Caki2 (cell line): ENCODE measurements at places on chromosomes 7 and 10. TPM values are rescaled to one million over a fixed set of nuclear protein-coding genes. Genes with fewer than 3 reads are reported as not detected.

GRCh38 chr10:71829171-71829570 is 21.9 kb downstream of the PSAP start:
- DNase-seq = no peak

- DNase-seq = no peak
Observed at GRCh38 chr7:66758950-66759628, 18.6 kb downstream of the RABGEF1 start.

GRCh38 chr7:28280516-28280915 is 99.9 kb upstream of the JAZF1 start:
- no peak for DNase-seq

GRCh38 chr10:132994185-132994796 is 51.9 kb upstream of the CFAP46 start:
- no peak for DNase-seq

DNA sequence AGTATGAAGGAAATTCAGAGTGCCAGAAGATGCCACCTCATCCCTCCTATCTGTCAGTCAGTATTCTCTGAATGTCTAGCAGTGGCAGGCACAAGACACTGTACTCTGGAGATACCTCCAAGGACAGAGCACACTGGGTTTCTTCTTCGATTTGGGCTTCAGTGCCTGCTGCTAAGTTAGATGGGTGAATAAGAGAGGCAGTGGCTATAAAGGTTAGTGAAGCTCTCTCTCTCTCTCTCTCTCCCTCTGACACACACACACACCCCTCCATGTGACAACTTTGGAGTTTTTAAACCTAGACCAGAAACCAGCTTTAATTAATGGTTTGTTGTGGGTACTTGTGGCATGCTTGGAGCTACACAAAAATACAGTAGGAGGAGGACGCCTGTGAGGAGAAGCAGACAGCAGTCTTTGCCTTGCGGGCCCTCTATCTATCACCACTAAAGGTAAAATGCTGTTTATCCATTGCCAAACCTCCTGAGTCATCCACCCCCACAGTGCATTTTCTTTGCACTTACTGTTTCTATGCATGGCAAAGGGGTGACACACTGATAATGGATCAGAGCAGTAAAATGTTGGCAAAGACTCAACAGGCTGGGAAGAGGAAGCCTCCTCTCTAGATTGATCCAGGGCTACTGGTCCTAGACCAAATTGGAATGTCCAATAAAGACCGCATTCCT is 102.5 kb downstream of the TRIL start:
- DNase-seq = peak; percentile 87

DNA sequence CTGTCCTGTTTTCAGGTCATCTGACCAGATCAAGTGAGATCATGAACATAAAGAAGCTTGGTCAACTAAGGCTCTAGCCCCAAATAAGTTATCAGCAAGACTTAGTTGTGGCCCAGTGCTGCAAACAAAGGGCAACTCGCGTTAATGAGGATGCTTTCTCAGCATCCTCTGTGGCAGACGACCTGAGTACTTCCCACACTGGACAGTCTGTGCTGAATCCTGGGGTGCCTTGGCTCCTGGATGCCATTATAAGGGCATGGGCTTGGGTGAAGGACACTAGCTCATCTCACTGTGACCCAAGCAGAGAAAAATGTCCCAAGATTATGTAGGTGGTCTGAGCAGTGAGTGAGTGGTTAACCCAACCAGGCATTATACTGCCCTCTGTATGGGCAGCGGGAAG is 13.9 kb downstream of the CPA5 start:
- DNase-seq = no peak

DNA sequence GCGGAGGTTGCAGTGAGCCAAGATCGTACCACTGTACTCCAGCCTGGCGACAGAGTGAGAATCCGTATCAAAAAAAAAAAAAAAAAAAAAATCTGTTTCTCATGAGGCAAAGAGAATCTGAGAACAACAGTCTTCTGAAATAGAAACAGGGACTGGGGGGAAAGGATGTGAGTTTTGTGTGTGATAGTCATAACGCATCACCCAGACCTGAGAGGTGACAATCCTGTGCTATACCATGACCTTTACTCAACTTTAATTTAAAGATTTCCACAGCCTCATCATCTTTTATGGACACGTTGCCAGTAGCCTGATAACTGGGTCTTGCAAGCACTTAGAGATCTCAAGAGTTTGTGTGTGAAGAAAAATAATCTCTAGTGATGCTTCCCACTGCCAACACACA is 2.3 kb downstream of the ATXN7L1 start:
- DNase-seq = no peak

- no peak for DNase-seq
Observed at GRCh38 chr7:41679566-41679965, 23.3 kb downstream of the INHBA start.

- DNase-seq = peak; percentile 58
Observed at GRCh38 chr7:52017802-52018679, 701.4 kb upstream of the COBL start.

GRCh38 chr10:59107147-59107546 is 69.3 kb upstream of the PHYHIPL start:
- peak; percentile 13 for DNase-seq

Gene ANKRD30A
- total RNA-seq = not detected in 2 replicates

Gene PNLIPRP2
- 1.4 TPM in 1 of 2 replicates, not detected in the other for total RNA-seq

Gene TRIM50
- not detected in 2 replicates for total RNA-seq

Gene CALN1
- total RNA-seq = not detected in 2 replicates

Gene FAM25A
- total RNA-seq = not detected in 2 replicates

Gene TMEM229A
- not detected in 2 replicates for total RNA-seq

Gene WASHC2C
- 19.6 and 20.7 TPM in 2 replicates for total RNA-seq

Gene LIPF
- not detected in 2 replicates for total RNA-seq
